ENCODE measurements at places on chromosomes 2 and 18.

DNA sequence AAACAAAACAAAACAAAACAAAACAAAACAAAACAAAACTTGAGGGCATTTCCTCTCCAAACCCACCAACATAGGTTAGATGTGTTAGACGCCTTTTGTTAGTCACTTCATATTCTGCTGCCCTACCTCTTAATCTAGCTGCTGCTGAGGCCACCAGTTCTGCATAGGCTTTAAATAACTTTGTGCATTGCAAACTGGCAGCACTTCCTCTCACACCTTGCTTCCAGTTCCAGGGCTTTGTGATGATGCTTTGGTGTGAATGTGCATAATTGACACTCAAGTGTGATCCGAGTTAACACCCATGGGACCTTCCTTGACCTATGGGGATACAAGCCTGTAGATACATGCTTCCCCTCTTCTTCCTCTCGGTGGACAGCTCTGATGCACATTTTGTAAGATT lies 2.3 kb upstream of the SERPINB11 start:
- DNase-seq: no peak

- DNase-seq: no peak
Measured at GRCh38 chr2:238130696-238131628, 7.5 kb upstream of the KLHL30 start.

DNA sequence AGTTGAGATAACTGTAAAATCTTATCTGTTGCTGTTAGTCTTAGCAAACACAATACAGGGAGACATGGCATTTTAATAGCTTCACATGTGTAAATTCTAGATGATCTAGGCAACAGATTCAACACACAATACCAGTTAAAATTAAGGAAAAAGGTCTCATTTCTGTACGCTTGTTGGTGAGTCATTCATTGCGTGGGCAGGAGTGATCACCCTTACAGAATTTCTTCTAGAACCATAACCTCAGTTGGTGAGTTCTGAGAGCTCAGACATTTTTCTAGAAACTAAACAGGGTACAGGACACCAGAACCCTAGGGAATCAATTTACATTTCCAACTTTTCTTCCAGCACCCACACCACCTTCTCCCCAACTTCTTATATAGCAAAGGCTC lies 81.9 kb downstream of the SLC8A1 start:
- DNase-seq: no peak

GRCh38 chr2:42123426-42123825 lies 45.7 kb upstream of the EML4 start:
- no peak for DNase-seq

- no peak for DNase-seq
Measured at GRCh38 chr2:85709401-85709811, 15.2 kb downstream of the GNLY start.

DNA sequence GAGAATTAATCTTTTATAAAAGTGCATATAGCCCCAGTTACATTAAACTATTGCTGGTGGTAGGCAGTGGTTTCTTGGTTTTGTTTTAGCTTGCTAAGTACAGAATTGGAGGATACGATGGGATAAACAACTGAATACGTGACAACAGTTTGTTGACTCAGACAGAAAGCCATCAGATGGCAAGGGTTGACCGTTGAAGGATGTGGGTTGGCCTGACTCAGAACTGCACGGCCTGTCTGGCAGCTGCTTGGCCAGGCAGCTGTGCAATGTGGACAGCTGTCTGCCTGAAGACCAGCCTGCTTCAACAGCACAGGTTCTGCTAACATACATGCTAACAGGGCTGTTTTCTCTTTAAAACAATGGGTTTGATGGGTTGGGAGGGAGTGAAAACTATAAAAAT lies 46.6 kb downstream of the PRKRA start:
- no peak for DNase-seq

GRCh38 chr18:62239475-62239874 lies 52.4 kb downstream of the RELCH start:
- DNase-seq: no peak

DNA sequence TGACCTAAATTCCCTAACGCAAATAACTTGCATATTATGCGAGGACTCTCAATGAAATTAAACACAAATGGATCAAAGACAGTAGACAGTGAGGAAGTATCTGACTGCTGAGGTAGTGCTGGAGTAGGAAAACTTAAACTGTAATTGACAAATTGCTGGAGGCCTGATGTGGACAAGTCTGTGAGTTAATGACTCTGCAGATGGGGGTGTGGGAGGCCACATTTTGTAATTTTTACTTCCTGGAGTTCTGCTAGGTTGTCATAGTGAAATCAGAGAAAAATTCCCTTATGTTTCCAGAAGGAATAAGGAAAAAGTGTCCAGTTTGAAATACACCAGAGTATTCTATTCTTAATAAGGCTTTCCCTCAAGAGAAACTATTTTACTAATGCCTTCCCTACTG lies 333.0 kb upstream of the CNTNAP5 start:
- no peak for DNase-seq

GRCh38 chr2:238277695-238278094 lies 10.7 kb downstream of the PER2 start:
- DNase-seq: no peak

DNA sequence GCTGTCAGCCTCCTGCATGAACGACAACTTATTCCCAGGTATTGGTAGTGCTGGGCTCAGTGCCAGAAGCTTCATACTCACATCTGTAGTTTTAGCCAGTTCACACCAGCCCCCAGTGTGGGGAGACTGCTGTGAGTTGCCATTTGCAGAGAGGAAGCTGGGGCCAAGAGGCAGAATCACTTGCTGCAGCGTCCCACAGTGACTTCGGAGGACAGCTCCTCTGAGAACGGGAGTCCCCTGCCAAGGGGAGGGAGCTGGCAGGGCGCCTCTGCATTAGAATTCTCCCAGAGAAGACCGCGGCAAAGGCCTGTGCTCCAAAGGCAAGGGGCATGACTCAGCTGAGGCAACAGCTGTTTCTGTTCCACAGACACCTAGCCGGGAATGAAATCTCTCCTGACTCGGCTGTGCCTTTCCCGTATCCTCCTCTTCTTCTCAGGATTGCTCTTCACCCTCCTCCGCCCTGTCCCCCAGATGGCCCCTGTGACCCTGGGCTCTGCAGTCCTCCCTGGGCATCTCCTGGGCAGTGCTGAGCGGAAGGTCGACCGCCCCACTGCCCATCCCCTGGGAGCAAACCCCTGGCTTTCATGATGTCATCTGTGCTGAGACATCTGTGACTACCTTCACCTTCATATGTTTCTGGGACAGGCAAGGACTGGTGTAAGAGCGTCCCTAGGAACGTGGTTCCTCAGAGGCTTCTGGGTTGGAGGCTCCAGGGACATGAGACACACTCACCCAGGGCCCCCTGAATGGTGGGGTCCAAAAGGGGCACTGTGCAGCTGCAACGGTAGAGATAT lies 18.0 kb downstream of the MAL start:
- DNase-seq: no peak

GRCh38 chr18:77209587-77209986 lies 40.1 kb upstream of the GALR1 start:
- DNase-seq: no peak

GRCh38 chr2:19021721-19022120 lies 336.7 kb downstream of the OSR1 start:
- DNase-seq: no peak

GRCh38 chr2:113220970-113221708 lies 47.4 kb downstream of the PSD4 start:
- DNase-seq: no peak

GRCh38 chr2:68514316-68514929 lies 47.0 kb downstream of the APLF start:
- DNase-seq: no peak

DNA sequence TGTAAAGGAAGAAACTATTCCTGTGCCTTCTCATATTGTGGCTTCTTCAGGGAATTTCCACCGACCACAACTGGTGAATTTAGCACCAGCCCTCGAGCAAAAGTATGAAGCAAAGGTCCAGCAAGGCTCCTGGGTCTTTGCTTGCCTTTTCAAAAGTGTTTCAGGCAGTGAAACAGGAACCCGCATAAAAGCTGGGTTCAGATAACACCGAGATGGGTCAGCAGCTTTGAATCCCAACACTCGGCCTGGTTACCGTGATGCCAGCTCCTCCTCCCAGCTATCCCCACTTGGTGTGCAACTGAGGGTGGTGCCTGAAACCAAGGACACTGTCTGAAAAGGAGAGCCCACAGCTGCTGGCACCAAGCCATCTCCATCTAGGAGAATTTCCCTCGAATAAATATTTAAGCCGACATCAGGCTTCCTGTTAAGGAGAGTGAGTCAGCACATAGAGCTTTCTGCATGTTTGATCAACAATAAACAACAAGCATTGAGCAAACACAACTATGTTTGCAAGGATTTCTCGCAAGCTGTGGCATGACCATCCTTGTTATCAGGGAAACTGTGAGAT lies 69.5 kb downstream of the ANTXR1 start:
- DNase-seq: no peak

DNA sequence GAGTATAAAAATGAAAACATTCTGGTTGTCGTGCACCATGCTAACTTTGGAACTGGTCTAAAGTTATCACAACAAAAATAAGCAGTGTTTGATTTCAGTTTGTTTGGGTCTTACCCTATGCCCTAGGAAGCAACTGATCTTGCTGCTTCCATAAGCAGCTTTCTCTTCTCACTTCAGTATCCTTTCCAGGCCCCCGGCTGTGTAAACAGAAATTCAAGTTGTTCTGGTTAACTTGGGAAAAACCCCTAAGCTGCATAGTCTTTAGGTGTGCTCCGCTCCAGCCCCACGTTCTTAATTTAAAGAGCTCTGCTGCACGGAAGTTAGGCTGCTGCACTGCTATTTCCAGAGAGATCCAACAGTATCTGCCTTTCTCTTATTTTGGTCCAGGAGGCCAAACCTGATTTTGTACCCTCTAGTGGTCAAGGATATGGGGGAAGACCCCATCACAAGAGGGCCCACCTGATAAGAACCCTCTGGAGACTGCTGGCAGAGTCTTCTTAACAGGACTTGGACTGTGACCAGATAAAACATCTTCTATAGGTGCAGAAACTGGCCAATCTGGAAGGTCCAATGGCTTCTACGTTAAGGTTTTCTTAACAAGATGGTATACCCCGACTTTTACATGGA lies 69.1 kb downstream of the FEZ2 start:
- DNase-seq: no peak

DNA sequence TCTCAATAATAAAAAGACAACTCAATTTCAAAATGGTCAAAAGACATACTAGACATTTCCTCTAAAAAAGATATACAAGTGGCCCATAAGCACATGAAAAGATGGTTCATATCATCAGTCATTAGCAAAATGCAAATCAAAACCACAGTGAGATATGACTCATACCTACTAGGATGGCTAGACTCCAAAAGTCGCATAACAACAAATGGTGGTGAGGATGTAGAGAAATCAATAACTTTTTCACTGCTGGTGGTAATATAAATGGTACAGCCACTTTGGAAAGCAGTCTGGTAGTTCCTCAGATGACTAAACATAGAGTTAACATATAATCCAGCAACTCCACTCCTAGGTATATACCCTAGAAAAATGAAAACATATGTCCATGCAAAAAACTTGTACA lies 242.3 kb upstream of the NOL4 start:
- DNase-seq: no peak

- no peak for DNase-seq
Measured at GRCh38 chr2:20471902-20472559, 25.2 kb downstream of the RHOB start.

- no peak for DNase-seq
Measured at GRCh38 chr2:1256632-1257324, 156.5 kb upstream of the TPO start.

DNA sequence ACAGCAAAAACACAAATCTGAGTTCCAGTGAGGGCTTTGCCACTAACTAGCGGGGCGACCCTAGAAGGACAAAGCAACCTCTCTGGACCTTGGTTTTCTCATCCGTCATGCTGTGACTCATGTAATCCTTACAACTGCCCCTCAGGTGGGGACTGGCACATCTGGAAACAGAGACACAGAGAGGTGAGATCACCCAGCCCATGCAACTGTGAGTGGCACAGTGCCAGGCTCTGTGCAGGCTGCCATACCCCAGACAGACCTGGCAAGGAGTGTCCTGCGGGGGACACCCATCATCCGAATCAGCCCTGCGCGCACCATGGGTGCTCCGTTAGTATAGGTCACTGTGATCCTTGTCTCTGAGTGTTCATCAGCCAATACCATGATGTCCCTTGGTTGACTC lies 198.3 kb downstream of the SMAD7 start:
- DNase-seq: no peak

DNA sequence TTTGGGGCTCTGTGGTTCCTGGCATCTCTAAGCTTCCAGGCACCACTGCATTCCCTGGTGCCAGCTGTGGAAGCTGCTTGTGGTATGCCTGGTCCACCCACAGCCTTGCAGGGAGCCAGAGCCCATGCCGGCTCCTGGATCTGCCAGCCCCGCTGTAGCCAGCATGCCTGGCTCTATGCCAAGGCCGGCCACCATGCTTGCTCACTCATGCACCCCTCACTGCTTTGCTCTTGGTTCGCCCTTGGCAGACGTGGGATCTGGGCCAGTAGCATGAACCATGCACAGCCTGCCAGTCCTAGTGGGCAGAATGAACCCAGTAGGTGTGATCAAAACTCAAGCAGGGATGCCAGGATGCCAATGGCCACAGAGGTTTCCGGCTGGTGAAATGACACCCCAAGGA lies 634.2 kb upstream of the TMEFF2 start:
- DNase-seq: no peak

DNA sequence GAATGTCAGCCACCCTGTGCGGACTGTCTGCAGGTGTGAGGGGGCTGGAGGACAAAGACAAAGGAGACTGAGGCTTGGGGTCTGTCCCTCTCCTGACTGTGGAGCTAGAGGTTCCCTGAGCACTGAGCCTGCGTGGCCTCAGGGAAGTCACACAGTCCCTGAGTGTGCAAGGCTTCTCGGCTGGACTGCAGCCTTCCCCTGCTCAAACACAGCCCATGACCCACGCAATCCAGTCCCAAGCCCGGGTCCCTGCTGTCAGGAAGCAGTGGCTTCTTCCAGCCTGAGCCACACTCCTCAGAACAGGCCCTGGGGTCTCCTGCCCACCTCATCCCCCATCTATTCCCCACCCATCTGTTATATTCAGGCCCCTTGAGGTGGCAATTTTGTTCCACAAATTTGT lies 2.7 kb downstream of the ASTL start:
- no peak for DNase-seq

- DNase-seq: no peak
Measured at GRCh38 chr2:108224022-108224421, 15.7 kb upstream of the SULT1C3 start.

DNA sequence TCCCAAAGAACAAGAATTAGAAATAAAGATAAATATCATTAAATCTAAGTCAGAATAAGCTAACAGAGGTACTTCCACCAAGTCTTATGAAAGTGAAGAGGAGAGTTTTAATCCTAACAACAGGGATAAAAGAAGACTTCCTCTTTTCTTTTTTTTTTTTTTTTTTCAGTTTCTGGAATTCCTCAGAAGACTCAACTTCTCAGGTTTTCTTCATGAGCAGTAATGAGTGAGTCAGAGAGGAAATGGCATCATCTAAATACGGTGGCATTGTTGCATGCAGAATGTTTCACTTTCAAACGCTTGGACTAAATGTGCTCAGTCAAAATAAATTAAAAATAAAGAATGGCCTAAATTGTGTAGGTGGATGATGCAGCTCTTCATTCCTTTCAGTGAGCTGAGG lies 45.6 kb upstream of the ARHGAP15 start:
- no peak for DNase-seq

DNA sequence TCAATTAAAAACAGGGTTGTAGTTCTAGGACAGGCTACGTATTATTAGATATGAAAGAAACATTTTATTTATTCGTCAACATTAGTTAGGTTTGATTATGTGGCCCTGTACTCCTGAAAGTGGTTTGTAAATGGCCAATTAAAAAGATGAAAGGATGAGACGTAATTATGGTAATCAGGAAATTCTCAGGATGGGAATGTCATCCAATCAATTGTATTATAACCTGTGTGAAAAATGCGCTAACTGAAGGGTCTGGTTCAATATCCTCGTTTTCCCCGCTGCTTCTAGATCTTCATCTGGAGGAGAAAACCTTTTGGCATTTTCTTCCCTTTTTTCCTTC lies 5.6 kb upstream of the C18orf32 start:
- DNase-seq: no peak

All from stimulated activated CD4-positive, alpha-beta T cell treated with anti-CD3 and anti-CD28 coated beads, TNF-alpha, amount 100 ng/mL, for 1 hour (primary cell).